Neuronal stem cell (in vitro differentiated cells): ENCODE measurements at places on chromosomes 3 and 15.

DNA sequence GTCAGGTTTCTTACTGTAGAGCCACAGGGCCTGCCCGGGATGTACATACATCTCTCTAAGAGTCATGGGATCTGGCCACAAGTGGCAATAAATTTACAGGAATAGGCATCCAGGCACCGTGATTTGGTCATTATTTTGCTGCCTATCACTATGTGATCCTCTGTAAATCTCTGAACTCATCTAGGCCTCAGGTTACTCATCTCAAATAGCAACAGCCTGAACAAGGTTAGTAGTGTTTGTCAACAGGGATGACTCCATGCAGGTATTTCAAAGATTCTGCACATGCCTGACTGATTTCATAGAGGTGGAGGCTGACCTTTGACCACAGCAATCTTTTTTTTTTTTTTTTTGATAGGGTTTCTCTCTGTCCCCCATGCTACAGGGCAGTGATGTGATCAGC, 88.8 kb upstream of the TBL1XR1 start:
- DNase-seq = no peak

DNA sequence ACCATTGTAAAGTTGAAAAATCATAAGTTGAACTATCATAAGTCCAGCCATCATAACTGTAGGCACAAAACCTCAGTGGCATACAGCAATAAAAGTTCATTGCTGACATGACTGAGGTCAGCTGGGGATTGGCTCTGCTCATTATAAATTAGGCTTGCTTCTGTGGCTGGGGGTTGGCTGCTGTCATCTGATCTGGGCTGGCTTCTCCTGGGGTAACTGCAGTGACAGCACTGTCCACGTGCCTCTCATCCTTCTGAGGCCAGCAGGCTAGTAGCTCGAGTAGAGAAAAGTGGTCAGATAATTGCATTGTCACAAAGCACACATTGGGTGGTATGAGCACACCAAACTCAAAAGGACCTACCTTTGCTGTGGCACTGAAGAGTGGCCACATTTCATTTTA, 31.3 kb downstream of the CMTM7 start:
- DNase-seq = no peak

GRCh38 chr15:66931768-66932633, 133.4 kb upstream of the SMAD3 start:
- peak; percentile 51 for DNase-seq

DNA sequence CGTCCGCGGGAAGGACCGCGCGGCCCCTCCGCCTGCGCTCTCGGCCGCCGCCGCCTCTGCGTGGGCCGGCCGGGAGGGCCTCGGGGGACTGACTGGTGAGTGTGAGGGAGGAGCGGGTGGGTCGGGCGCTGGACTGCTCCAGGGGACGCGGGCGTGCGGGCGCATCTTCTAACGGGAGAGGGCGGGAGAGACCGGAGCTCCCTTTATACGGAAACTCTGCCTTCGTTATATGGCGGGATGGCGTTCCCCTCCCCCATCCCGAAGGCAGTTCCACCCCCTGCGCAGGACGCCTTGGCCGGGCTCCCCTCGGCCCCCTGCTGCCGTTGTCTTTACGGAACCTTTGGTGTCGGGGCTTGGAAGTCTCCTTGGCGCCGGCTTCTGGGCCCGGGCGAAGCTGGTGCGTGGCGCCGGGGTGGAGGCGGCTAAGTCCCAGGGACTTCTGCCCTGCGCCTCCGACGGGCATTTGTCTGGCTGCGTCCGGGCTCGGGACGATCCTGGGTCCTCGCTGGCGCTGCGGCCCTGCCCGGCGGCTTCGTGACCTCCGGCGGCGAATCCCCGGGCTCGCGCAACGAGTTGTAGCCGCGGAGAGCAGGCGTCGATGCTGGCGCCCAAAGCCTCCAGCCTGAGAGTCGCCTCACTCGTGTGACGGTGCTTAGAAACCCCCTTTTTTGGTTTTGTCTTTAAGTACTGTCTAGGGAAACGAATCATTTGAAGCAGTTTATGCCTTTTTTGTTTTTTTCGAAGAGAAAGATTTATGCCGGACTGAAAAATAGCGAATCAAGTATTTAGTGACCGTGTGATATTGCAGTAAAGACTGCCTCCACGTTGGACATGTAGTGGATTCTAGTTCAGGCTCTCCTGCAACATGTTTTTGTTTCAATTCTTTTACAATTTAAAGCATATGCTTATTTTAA, 623 bp downstream of the ZNF639 start:
- DNase-seq = peak; percentile 51

DNA sequence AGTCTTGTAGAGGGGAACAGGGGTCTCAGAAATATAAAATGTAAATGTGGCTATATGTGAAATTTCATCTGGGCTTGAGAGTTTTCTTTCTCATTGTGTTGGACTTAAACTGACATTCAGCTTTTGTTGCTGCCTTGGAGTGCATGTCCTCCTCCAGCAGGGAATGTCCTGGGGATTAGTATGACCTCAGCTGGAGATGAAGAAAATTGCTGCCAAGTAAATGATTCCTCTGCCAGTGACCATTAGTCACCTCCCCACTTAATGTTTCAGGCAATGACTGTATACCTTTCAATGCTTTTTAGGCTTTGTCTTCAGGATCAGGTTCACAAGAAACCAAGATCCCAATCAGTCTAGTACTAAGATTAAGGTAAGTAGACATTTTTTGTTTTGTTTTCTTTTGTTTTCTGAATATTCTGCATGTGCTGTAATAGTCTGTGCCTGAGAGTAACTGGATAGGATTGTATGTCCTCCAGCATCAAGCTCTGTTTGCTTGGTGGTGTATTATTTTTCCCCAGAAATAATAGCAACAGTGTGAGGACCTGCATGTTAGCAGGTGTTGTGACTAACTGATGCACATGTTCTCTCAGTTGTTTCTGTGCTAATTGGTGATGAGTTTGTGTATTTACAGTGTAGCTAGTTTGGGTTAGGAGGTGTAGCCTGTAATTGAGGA, 18.1 kb upstream of the SLC22A13 start:
- no peak for DNase-seq

DNA sequence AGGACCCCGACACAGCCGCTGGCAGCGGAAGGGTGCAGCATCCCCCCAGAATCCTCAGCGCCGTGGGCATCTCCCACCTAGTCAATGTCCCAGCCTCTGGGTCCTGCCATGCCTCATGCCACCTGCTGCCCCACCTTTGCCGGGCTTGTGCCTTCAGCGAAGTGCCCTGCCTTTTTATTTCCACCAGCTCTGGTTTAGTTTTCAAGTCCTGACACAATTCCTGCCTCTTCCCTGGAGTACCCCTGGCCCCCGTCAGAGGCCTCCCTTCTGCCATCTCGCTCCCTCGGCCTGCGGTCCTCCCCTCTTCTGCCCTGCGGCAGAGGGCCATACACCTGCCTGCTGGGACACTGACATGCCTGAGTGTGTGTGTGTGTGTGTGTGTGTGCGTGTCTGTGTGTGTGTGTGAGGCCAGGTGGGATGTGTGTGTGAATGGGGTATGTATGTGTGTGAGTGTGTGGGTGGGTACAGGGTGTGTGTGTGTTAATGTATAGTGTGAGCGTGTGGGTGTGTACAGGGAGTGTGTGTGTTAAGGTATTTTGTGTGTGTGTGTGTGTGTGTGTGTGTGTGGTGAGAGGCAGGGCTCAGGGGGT, 129.9 kb downstream of the SMAD6 start:
- DNase-seq = no peak

DNA sequence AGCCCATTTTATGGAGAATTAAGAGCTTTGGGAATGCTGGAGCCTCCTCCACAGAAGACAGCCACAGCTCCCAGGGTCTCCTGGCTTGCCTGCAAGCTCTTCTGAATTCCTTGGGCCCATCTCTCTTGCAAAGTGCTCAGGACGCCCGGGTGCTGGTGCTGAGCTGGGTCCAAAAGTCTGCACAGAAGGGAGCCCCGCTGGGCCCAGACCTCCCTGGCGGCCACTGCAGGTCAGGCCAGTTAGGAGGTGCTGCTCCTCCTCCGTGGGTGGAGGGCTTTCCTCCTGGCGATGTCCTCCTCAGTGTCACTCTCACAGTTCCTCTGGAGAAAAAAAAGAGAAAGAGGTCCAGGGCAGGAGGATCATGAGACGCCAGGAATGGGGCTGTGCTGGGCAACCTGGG, 74.5 kb upstream of the HERC1 start:
- no peak for DNase-seq

GRCh38 chr3:5231487-5231886, 44.0 kb downstream of the EDEM1 start:
- DNase-seq = no peak

GRCh38 chr15:31439328-31439727, 112.7 kb downstream of the KLF13 start:
- no peak for DNase-seq

DNA sequence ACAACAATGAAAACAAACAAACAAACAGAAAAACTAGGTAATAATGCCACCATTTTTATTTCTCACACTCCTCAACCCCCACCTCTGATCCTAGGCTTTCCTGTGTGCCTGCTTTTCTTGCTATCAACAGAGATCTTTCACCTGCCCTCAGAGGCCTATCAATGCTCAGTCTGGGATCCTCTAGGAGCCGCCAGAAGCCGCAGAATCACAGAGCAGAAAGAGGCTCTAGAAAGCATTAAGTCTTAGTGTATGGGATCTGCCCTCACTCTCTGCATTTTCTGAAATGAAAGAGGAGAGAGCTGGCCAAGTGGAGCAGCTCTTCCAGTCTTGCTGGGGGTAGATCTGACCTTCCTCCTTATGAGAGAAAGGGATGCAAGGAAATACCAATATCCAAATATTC, 306.8 kb downstream of the TUSC7 start:
- DNase-seq = peak; percentile 18

DNA sequence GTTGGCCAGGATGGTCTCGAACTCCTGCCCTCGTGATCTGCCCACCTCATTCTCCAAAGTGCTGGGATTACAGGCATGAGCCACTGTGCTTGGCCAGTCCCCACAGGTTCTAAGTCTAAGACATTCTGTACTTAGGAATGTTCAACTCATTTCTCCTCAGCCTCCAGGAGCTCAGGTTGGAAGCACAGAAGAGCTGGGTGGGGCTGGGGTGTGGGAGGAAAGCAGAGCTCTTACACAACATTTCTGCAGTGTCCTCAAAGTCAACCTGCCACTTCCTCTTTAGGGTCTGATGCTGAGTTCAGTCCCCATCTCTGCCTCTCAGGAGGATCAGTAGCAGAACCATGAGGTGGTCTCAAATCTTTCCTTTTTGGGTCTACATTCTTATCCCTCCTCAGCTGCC, 75.5 kb downstream of the MRPL46 start:
- DNase-seq = no peak

- DNase-seq = no peak
These were observed 21.9 kb upstream of the ZBTB38 start for GRCh38 chr3:141346418-141346817.

GRCh38 chr3:42394579-42395288, 15.7 kb downstream of the LYZL4 start:
- no peak for DNase-seq

DNA sequence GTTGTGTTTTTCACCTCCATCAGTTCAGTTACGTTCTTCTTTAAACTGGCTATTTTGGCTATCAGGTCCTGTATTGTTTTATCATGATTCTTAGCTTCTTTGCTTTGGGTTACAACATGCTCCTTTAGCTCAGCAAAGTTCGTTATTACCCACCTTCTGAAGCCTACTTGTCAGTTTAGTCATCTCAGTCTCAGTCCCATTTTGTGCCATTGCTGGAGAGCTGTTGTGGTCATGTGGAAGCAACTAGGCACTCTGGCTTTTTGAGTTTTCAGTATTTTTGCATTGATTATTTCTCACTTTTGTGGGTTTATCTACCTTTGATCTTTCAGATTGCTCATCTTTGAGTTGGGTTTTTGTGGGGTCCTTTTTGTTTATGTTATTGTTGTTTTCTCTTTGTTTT, 151.3 kb downstream of the CFAP20DC start:
- no peak for DNase-seq
